ENCODE measurements at places on chromosomes 5 and 9. TPM values are rescaled to one million over a fixed set of nuclear protein-coding genes. Genes with fewer than 3 reads are reported as not detected.

The PCDH12 gene
- total RNA-seq, result 8.8 TPM

The CSF1R gene
- total RNA-seq, result 11.2 TPM

The FGF1 gene
- total RNA-seq, result 47.9 TPM

The PCDHA1 gene
- not detected for total RNA-seq

The GABRB2 gene
- 2.0 TPM for total RNA-seq

The OR1J2 gene
- not detected for total RNA-seq

GRCh38 chr5:98769210-98769958 is 4.1 kb upstream of the RGMB start:
- no peak for DNase-seq

DNA sequence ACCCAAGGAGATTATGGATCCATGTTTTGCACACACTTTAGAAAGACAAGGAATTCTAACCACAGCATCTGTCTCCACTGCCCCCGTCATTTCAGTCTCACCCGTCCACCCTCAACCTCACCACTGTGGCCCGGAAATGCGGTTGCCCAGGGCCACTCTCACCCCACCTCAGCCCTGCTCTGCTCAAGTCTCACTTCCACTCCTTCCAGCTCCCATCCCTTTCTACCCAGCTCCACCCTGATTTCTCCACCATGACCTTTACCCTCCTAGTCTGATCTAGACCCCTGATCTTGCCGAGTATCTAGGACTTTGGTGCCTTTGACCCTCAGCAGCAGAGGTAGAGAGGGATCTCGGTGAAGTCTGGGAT is 7.2 kb upstream of the KCNIP1 start:
- no peak for DNase-seq

DNA sequence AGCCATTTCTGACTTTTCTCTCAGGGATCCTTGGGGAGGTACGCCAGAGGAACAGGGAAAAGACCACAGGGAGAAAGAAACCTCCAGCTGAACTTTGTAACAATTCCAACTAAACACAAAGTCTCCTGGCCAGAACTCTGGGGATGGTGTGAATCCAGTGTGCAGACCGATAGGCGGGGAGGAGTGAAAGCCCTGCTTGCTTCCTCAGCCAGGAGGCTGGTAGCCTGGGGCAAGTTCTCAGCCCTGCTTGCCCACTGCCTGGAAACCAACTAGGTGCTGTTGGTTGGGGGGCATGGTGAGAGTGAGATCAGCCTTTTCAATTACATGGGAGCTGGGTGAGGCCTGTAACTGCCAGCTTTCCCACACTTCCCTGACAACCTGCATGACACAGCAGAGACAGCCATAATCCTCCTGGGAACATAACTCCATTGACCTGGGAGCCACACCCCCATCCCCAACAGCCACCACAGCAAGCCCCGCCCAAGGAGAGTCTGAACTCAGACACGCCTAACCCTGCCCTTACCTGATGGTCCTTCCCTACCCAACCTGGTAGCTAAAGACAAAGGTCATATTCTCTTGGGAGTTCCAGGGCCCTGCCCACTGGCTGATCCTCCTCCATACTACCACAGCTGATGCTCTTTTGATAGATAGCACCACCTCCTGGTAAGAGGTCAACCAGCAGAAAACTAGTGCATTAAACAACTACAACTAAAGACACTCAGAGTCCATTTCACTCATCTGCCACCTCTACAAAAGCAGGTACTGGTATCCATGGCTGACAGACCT is 100.1 kb upstream of the TNFAIP8 start:
- no peak for DNase-seq

DNA sequence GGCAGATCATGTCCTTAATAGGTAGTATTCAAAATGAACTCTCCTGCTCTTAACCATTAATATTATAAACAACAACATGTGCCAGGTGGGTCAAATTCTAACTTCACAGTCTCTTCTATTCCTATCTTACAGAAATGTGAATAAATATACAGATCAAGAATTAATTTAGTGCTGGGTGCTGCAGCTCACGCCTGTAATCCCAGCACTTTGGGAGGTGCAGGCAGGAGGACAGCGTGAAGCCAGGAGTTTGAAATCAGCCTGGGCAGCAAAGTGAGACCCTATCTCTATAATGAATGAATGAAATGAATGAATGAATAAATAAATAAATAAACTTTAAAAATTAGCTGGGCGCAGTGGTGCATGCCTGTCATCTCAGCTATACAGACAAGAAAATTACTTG is 34.1 kb downstream of the PTCH1 start:
- DNase-seq, result no peak

DNA sequence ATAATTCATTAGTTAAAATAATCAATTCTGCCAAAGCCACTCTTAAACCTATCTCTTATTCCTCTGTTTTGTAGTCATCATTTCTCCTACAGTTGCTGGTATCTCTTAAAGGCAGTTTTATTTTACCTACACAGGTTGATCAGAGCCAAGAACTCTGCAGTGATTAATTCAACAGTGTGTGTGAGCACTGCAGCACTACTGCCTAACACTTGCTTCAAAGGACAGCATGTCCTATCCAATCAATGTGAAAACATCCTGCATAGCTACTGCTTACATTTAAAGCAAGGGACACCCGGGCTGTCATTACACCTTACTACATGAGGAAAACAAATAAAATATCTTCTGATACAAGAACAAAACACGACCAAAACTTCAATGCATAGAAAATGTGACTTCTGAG is 45.1 kb upstream of the HK3 start:
- DNase-seq, result no peak

DNA sequence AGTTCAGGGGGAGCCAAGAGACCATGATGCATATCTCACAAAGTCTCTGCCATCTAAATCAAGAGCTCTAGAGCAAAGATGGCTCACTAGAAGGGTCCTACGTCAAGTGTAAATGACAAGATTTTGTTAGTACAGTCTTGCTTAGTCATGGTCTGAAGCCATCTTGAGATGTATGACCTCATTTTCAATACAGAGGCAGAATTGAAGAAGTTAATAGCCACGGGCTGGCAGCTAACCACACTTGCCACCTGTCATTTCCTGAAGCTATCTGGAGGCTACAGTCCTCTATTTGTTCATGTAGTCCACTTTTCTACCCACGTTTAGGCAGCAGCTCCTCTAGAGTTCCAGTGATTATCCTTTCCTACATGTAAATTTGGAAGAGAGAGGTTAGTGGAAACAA is 231.7 kb upstream of the CDH12 start:
- DNase-seq, result no peak

DNA sequence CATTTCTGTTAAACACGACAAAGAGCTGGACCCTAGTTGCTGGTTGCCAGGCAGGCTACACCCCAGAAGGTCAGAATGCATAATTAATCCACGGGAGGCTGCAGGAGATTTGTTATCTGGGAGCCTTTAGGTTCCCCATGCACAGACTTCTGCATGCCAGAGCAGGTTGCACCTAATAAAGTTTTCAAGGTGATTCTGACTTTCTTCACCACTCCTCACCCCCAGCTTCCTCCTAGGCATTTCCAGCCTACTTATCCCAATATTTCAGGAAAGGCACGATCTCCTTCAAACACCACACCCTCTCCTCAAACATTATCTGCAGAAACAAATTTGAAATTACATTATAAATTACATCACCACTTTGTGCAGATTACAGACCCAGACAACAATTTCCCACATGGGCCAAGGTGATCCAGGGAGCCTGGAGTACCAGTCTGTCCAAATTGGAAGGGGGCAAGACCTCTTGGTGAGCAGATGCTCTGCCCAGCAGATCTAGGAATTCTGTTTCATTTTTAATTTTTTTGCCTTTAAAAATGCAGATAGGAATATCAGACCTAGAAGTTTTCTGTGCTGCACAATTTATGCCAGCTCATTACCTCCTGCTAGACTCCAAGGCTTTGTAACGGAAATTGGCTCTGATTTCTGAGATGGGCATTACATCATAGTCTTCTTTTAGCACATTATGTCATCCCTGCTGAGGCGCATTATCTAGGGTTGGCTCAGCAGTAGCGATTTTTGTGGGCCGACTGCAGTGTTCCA is 363.4 kb upstream of the SLC30A5 start:
- DNase-seq, result peak; percentile 67

DNA sequence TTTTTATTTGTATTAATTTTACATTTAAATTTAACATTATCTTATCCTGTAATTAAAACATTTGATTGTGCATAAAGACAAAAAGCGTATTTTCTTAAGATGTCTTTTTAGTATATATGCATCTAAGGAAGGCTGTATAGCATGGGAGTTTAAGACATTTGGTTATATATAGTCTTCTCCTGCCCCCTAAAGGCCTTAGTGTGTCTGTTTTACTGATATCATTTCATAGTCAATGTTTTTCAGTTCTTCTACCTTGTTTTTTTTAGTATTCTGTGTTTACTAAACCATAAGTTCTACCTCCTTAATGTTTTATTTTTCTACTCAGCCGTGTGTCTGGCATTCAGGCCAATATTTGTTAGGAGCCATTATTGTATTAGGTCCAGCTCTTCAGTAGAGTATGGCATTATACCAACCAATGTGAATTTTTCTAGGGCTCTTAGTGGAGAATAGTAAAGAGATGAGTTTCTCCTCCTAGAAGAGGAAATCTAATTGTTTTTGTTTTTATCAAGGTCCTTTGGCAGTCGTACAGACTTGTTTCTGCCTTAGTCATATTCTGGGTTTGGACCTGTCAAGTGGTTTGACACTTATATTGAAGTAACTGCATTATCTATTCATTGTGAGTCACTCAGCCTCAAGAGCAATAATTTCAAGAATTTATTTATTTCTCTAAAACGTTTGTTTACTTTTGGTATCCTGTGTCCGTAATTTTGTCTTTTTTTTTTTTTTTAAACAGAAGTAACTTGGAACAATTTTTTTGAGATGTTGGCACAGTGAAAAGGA is 74.8 kb downstream of the SLF1 start:
- DNase-seq, result no peak
